ENCODE measurements at places on chromosomes 2 and 18. TPM values are rescaled to one million over a fixed set of nuclear protein-coding genes. Genes with fewer than 3 reads are reported as not detected.

Gene CRYGD
- not detected for total RNA-seq

Gene PRSS56
- total RNA-seq, result not detected

Gene ZNF519
- 7.9 TPM for total RNA-seq

Gene MYOM1
- 1.6 TPM for total RNA-seq

Gene COL4A4
- total RNA-seq, result 5.3 TPM

Gene RNF144A
- total RNA-seq, result 6.4 TPM

Gene UBXN4
- 44.8 TPM for total RNA-seq

Gene ELAC1
- total RNA-seq, result 8.6 TPM

Data from placental epithelial cell (primary cell).